HuH-7 (cell line): ENCODE measurements at places on chromosomes 3 and 15.

- peak; percentile 25 for DNase-seq
Measured at GRCh38 chr3:142724682-142725356, 985 bp downstream of the TRPC1 start.

DNA sequence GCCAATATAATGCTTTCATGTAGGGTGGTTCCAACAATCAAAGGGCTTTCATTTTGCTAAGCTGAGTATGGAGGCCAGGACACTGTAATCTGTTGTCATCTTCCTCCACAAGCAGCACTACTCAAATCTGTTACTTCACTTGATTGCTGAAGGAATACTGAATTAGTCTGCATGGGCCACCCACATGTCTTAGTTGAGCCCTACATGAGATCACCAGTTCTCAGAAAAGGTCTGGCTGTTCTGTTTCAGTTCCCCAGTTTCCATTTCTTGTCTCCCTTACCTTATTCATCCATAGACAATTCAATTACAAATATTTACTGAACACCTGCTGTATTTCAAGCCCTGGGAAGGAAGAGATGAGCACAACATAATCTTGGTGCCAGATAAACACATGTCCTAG, 119.2 kb downstream of the FHIT start:
- no peak for DNase-seq

GRCh38 chr3:31934018-31934417, 47.0 kb downstream of the OSBPL10 start:
- no peak for DNase-seq

DNA sequence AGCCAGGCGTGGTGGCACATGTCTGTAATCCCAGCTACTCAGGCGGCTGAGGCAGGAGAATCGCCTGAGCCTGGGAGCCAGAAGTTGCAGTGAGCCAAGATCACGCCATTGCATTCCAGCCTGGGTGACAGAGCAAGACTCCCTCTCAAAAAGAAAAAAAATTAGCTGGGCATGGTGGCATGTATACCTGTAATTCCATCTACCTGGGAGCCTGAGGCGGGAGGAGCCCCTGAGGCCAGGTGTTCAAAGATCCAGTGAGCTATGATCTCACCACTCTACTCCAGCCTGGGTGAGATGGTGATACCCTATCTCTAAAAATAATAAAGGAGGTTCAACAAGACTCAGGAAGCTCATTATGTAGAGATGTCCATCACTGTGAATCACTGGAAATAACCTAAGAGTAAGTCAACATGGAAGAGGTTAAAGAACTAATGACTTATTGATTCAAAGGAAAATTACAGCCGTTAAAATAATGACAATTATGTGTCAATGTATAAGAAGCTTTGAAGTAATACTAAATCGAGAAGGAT, 19.8 kb upstream of the RAB7A start:
- DNase-seq: no peak

GRCh38 chr3:135172191-135172869, 377.3 kb downstream of the EPHB1 start:
- no peak for DNase-seq

DNA sequence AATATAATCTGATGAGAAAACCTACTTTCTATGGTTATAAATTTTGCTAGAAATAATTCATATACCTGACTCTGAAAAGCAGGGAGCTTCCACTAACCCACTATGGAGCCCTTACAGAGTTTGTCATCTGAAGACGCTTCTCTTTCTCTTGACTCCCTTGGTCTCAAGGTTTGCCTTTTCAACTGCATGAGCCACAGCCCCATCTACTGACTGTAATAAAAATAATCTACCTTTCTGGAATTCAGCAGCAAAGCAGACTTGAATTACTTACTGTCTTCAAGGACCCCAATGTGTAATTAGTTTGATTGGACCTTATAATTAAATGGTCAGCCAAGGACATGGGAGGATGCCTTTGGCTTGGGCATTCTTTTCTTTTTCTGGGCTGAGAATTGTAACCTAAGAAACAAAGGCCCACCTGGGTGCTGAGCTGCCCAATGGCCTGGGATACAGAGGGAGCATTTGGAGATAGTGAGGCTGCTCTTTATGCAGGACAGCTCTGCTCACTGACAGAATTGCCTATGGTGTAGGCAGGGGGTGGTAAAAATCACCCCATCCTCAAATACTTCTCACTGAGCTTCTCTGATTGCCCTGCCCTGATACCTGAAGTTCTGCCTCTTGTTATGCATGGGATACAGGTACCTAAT, 178.6 kb upstream of the TRIM42 start:
- DNase-seq: no peak
